ENCODE measurements at places on chromosomes 3 and 15. TPM values are rescaled to one million over a fixed set of nuclear protein-coding genes. Genes with fewer than 3 reads are reported as not detected.
A peak's percentile ranks its signal among the peaks of the same experiment; 100 is the strongest.

GRCh38 chr15:58064082-58064979, 1.2 kb downstream of the ALDH1A2 start:
- peaks cover 40% of the 10 kb centered on the region for H3K36me3 ChIP-seq
- H3K27me3 ChIP-seq = no peaks in the 10 kb centered on the region
- H3K4me1 ChIP-seq = peaks cover 33% of the 10 kb centered on the region
- H3K27ac ChIP-seq = peak overlapping the region; percentile 81

- H3K4me3 ChIP-seq = no peak overlapping the region
- H3K4me1 ChIP-seq = no peaks in the 10 kb centered on the region
- DNase-seq = no peak
- H3K36me3 ChIP-seq = no peaks in the 10 kb centered on the region
Observed at GRCh38 chr15:49664716-49665115, 43.9 kb downstream of the DTWD1 start.

GP5 gene
- total RNA-seq = 0.21 TPM

GRCh38 chr3:182469086-182469485, 324.2 kb upstream of the ATP11B start:
- H3K27me3 ChIP-seq = no peaks in the 10 kb centered on the region
- H3K27ac ChIP-seq = no peak overlapping the region
- no peaks in the 10 kb centered on the region for H3K4me1 ChIP-seq
- no peak overlapping the region for H3K4me3 ChIP-seq
- H3K36me3 ChIP-seq = no peaks in the 10 kb centered on the region

HSPBAP1 gene
- total RNA-seq = 8.9 TPM

MITF gene
- 47.7 TPM for total RNA-seq

DNA sequence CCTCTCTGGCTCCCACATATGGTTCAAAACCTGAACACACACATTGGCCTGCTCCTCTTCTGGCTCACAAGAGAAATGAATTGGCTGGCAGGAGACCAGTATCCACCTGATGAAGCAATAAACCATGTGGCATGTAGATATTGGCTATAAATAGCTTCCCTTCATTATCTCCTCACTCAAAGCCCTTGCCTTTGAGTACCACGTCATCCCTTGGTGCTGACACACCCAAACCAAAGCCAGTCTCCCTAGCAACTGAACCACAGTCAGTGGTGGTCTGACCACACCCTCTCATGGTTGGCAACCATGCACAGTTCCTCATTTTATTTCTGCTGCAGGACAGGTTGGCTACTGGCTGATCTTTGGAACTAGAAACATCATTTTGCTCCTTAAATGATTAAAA, 98.8 kb downstream of the ZNF621 start:
- no peak overlapping the region for H3K27ac ChIP-seq
- no peaks in the 10 kb centered on the region for H3K4me1 ChIP-seq
- H3K27me3 ChIP-seq = no peaks in the 10 kb centered on the region

DNA sequence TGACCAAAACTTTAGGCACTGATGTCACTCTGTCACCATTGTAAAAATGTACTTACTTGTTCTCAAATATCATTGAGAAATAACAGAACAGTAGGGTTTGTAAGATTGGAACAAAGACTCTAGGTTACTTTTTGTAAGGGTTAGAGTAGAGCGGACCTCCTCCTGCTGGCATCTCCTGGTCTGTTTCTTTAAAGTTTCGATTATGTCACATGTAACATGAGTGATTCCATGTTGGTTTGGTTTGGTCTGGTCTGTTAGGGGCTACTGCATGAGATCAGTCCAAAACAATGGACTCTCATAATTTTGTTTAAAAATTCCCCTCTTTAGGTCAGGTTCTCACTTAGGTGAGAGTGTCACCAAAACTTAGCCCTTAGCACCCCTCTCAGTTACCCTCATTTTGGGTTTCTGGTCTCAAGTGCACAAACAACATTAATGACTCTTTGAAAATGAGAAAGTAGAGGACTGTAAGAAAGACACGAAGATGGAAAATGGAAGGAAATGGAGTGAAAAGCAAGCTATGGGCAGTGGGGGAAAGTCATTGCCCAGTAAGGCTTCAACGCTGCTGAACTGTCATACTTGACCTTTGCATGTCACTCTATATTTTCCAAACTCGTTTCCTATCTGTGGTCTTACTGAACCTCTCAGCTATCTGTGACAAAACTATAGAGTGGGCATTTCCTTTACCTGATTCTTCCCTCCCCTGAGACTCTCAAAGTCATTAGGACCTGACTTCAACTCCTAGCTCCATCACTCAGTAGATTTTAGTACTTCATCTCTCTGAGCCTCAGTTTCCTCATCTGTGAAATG, 52.7 kb downstream of the LDHAL6B start:
- no peak overlapping the region for H3K4me3 ChIP-seq
- H3K4me1 ChIP-seq = peaks cover 47% of the 10 kb centered on the region

ZPLD1 gene
- 0.64 TPM for total RNA-seq

DNA sequence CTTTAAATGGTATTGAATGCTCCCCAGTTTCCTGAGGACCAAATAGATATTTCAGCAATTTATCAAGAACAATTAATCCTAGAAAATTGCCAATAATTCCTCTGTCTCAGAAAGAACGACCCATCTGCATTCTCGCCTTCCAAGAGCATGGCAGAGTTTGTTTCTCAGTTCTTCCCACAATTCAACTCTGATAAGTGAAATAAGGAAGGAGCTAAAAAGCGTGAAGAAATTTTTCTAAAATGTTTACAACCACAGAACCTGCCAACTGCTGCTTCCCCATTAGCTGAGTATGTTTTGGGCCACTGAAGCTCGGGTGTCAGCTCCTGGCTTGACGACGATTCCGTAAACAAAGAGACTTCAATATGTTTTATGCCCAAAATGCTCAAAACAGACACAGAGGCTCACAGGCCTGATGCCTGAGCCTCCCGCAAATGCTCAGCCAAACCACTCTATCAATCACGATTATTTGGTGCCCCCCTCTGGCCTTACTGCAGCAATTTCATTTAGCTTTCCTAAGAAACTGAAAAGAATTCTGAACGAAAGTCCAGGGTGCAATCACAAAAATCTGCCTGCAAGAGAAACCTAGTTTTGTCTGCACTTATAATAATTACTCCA, 259.2 kb upstream of the CCDC54 start:
- H3K4me1 ChIP-seq = no peaks in the 10 kb centered on the region
- no peak overlapping the region for H3K27ac ChIP-seq
- H3K27me3 ChIP-seq = no peaks in the 10 kb centered on the region
- H3K36me3 ChIP-seq = no peaks in the 10 kb centered on the region

GRCh38 chr3:57078635-57079473, 18.4 kb downstream of the SPATA12 start:
- no peaks in the 10 kb centered on the region for H3K27me3 ChIP-seq
- H3K27ac ChIP-seq = no peak overlapping the region
- peaks cover 39% of the 10 kb centered on the region for H3K36me3 ChIP-seq
- H3K4me1 ChIP-seq = peaks cover 32% of the 10 kb centered on the region
- H3K4me3 ChIP-seq = peak overlapping the region; percentile 82
- peak; percentile 77 for DNase-seq

DNA sequence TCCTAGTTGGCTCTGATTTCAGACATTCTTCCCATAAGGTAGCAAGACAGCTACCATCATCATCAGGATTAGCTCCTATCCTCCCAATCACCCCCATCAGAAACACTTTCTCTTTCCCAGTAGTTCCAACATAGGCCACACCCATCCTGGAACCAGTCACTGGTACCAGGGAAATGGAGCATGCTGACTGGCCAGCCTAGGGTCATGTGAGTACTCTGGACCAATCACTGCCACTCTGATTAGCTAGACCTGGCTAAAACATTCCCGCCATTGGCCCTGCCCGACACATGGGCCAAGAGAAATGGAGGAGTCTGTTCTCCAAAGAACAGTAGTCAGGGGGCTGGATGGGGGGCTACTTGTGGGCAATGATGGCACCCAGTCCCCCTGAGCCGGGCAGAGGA, 12.4 kb downstream of the EFCC1 start:
- no peak for DNase-seq
- H3K27me3 ChIP-seq = peaks cover 32% of the 10 kb centered on the region
- peaks cover 7% of the 10 kb centered on the region for H3K4me1 ChIP-seq
- no peak overlapping the region for H3K4me3 ChIP-seq

DNA sequence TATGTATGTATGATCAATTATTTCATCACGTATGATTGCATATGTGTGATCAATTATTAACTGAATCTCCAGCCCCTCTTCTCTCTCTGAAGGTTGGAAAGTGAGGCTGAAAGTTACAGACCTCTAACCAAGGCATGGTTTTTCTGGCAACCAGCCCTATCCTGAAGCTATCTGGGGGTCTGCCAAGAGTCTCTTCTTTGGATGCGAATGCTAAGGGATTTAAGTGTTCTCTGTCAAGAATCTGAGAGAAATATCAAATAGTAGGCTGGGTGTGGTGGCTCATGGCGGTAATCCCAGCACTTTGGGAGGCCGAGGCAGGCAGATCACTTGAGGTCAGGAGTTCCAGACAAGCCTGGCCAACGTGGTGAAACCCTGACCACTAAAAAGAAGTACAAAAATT, 8.1 kb downstream of the NKTR start:
- peaks cover 25% of the 10 kb centered on the region for H3K36me3 ChIP-seq
- H3K4me3 ChIP-seq = no peak overlapping the region
- H3K4me1 ChIP-seq = peaks cover 17% of the 10 kb centered on the region
- H3K27ac ChIP-seq = no peak overlapping the region
- DNase-seq = no peak

ANKRD63 gene
- 0.56 TPM for total RNA-seq

LRRC2 gene
- total RNA-seq = not detected

GRCh38 chr3:38576131-38576525, 73.4 kb downstream of the SCN5A start:
- peaks cover 43% of the 10 kb centered on the region for H3K27me3 ChIP-seq
- no peaks in the 10 kb centered on the region for H3K4me1 ChIP-seq
- H3K4me3 ChIP-seq = no peak overlapping the region

ALDH1L1 gene
- total RNA-seq = 11.2 TPM

GAP43 gene
- total RNA-seq = not detected

DNA sequence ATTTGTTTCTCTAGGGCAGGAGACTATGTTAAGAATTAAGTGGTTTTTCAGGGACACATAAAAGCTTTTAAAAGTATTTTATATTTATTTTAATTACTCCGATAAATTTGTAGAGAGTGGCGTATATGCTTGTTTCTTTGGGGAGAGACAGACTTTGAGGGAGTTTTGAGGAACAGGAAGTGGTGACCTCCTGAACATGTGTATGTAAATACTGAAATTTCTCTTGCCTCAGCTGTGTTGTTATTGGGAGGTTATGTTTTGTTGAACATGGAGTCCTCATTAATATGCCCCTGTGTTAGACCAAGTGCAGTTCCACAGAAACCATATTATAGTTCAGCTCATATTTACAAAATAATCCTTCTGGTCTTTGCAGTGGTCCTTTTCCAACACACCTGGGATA, 41.8 kb upstream of the UTS2B start:
- H3K27ac ChIP-seq = no peak overlapping the region
- H3K4me3 ChIP-seq = no peak overlapping the region
- DNase-seq = no peak
- peaks cover 34% of the 10 kb centered on the region for H3K36me3 ChIP-seq

- H3K4me3 ChIP-seq = no peak overlapping the region
- H3K27me3 ChIP-seq = no peaks in the 10 kb centered on the region
- no peaks in the 10 kb centered on the region for H3K4me1 ChIP-seq
Observed at GRCh38 chr3:42544492-42545283, 37.1 kb downstream of the SEC22C start.

DNA sequence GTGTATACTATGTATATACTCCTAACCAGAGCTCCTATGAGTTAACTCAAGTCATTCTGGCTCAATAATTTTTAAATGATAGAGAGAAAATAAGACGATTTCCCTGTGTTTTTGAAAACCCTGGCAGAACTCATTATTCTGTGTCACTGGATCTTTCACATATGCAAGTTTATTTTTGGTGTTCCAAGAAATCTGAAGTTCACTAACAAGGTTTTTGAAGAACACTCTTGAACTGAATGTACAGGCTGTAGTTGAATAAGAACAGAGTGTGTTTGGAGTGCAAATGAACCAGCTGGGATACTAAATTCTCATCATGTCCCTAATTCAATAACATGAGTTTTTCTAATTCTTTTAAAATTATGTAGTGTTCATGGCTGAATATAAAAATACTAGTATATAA, 466.9 kb upstream of the SUCLG2 start:
- no peak for DNase-seq
- no peaks in the 10 kb centered on the region for H3K4me1 ChIP-seq
- H3K36me3 ChIP-seq = no peaks in the 10 kb centered on the region
- no peak overlapping the region for H3K4me3 ChIP-seq

DNA sequence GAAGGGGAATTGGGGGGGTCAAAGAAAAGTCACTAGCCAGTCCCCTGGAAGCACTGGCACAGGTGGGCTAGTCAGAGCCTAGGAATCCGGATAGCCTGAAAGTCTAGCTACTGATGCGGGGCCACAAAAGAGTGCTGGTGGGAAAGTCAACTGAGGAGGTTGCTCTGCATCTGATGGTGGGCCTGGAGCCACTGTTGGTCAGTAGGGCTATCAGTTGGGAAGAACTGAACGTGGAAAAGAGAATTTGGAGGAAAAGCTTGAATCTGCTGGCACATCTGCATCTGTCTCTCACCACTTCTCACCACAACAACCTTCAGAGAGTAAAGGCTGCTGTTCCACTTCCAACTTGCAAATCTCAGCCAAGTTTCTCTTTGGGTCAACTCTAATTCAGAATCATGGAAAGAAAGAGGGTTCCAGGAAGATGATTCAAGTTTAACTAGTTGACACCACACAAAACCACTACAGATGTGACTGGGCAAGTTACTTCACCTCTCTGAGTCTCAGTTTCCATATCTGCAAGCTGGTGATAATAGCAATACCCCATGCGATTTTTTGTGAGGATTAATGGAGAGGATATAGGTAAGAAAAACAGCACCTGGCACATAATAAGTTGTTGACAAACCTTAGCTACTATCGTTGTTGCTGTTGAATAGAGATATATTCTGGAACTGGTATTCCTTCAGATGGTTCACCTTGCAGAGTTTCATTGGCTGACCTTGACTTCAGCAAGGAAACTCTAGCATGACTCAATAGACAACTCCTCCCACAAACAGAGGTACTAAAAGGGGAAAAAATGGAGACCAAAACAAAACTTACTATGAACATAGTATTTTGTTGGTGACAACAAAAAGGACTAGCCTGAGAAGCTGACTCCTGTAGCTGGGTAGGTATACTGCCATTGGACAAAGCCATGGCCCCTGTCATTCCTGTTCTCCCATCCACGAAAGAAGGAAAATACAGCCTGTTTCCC, 280.2 kb upstream of the STT3B start:
- no peaks in the 10 kb centered on the region for H3K27me3 ChIP-seq
- H3K27ac ChIP-seq = no peak overlapping the region
- H3K4me3 ChIP-seq = no peak overlapping the region
- no peaks in the 10 kb centered on the region for H3K36me3 ChIP-seq
- DNase-seq = no peak
- peaks cover 31% of the 10 kb centered on the region for H3K4me1 ChIP-seq

LSG1 gene
- 86.3 TPM for total RNA-seq

GRCh38 chr15:77009176-77009575, 14.2 kb downstream of the PSTPIP1 start:
- H3K27me3 ChIP-seq = peaks cover 80% of the 10 kb centered on the region
- no peak for DNase-seq
- H3K4me1 ChIP-seq = no peaks in the 10 kb centered on the region
- H3K27ac ChIP-seq = no peak overlapping the region

CCDC39 gene
- not detected for total RNA-seq

GRCh38 chr3:39361252-39361927, 21.8 kb upstream of the SLC25A38 start:
- H3K27me3 ChIP-seq = no peaks in the 10 kb centered on the region
- H3K36me3 ChIP-seq = no peaks in the 10 kb centered on the region
- no peak overlapping the region for H3K27ac ChIP-seq
- H3K4me1 ChIP-seq = peaks cover 20% of the 10 kb centered on the region
- H3K4me3 ChIP-seq = no peak overlapping the region
- DNase-seq = no peak

- DNase-seq = no peak
- H3K36me3 ChIP-seq = no peaks in the 10 kb centered on the region
- no peak overlapping the region for H3K4me3 ChIP-seq
- H3K4me1 ChIP-seq = peaks cover 8% of the 10 kb centered on the region
Observed at GRCh38 chr15:101522091-101522490, 32.6 kb upstream of the PCSK6 start.
